Urinary bladder (tissue), 4 donors: ENCODE measurements at places on chromosomes 2 and 18. TPM values are rescaled to one million over a fixed set of nuclear protein-coding genes. Genes with fewer than 3 reads are reported as not detected.

The AMER3 gene
- 0.42 TPM for total RNA-seq

The CFAP53 gene
- 0.42 TPM for total RNA-seq

The MFSD6 gene
- total RNA-seq, result 16.3 TPM

The CHST9 gene
- total RNA-seq, result 7.0 TPM

The CDKL4 gene
- 7.5 TPM for total RNA-seq

The CCL20 gene
- total RNA-seq, result not detected

The PARD6G gene
- 14.0 TPM for total RNA-seq

The GATA6 gene
- 42.0 TPM for total RNA-seq

The KHK gene
- 1.7 TPM for total RNA-seq

The CYRIA gene
- total RNA-seq, result 10.5 TPM

The CNDP1 gene
- total RNA-seq, result 0.16 TPM

The DTNA gene
- total RNA-seq, result 31.7 TPM

The CD207 gene
- not detected for total RNA-seq

- no peak for DNase-seq
Measured at GRCh38 chr2:437180-437579, 149.3 kb upstream of the ALKAL2 start.

DNA sequence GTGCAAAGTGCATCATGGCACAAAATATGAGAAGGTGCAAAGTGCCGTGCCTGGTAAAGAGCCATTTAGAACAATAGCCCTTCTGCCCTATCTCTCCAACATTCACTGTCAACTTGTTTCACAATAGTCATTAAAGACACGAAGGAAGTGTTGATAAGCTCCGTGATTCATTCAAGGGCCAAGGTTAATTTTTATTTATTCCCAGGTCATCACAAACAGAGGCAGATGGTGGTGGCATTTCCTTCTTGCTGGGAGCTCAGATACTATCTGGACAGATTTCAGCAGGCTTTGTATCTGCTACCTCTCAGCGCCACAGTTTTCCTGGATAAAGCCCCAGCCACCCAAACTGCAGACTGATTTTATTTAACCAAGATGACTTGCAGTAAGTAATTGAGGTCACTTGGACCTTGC lies 309.3 kb downstream of the ZNF521 start:
- no peak for DNase-seq

DNA sequence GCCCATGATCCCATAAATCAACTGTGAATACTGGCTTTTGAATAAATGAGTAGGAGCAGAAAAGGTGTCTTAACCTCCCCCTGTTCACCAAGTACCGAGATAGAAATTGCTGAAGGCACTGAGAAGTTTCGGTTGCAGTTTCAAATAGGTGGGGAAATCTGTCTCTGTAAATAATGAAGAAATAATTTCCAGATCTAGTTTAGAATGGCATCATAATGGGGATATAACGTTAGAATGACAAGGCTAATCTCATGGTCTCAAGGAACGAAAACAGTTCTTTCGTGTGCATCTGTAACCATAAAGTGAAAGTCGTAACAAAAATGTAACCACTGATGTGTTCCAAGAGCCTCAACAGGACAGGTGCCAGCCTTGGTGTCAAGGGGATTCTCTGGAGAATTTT lies 49.9 kb upstream of the TMEM18 start:
- DNase-seq, result no peak

DNA sequence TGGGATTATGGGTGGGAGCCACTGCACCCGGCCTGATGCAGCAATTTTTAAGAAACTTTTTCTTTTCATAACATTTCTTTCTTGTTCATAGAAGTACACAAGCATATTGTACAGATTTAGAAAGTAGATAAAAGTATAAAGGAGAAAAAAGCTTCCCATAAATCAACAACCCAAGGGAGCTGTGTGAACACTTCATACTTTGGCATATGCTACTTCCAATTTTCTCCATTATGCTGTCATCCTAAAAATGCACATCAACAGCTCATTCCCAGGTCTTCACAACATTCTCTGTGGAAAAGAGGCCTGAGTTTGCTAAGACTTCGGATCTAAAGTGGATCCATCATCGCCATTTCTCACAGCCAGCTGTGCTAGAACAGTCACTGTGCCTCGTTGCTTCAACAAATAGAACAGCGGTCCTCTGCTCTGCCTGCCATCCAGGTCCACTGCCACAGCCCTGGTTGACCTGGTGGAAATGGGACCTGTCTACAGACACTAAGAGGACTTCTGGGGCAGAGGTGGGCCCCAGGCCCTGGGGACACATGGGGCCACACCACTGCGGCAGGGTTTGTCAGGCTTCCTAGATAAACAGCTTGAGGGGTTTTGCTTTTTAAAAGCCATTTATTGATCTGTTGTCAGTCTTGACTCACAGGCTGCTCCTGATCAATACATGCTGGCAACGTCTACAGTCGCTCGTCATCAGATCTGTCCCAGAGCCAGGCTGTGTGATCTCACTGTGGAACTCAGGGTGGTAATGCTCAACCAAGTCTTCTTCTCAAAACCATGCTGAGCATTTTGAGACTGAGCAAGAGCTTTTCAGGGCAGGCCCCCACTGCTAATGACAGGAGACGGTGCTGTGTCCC lies 72.7 kb upstream of the MGAT4A start:
- DNase-seq, result no peak

DNA sequence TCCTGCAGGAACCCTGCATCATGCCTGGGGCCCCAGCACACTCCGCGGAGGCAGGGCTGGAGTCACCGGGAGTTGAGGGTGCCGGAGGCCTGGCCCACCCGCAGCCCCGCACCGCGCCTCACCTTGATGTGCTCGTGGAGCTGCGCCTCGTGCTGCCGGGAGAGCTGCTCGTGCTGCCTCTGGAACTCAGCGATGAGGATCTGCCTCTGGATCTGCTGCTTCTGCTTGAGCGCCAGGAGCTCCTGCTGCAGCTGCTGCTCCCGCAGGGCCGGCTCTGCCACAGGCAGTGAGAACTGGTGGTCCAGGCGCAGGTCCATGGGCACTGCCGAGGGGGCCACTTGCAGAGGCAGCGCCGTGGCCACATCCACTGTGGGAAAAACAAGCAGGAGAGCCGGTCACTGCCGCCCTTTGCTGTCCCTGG lies 211.1 kb downstream of the HDAC4 start:
- no peak for DNase-seq

- no peak for DNase-seq
Measured at GRCh38 chr2:215971671-215972070, 41.7 kb downstream of the MREG start.

DNA sequence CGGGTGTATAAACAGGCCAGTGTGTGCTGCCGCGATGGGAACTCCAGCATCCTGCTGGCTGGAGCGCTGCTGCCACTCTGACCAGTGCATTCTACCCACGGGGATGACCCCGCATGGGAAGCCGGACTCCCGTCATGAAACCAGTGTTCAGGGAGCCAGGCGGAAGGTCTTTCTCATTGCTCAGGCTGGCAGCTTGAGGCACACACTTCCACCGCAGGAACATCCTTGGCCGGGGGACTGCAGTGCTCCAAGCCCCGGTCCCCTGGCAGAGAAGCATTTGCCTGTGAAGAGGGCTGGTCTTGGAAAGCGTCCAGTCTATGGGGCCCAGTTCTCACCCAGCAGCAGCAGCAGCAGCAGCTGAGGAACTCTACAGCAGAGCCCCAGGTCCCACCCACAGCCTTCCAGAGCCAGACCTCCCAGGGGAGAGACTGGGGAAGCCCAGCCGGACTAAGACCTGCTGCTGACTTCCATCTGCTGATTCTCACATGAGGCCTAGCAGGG lies 235.9 kb downstream of the KLHL29 start:
- no peak for DNase-seq

GRCh38 chr18:59360381-59360780 lies 1.3 kb upstream of the LMAN1 start:
- no peak for DNase-seq

DNA sequence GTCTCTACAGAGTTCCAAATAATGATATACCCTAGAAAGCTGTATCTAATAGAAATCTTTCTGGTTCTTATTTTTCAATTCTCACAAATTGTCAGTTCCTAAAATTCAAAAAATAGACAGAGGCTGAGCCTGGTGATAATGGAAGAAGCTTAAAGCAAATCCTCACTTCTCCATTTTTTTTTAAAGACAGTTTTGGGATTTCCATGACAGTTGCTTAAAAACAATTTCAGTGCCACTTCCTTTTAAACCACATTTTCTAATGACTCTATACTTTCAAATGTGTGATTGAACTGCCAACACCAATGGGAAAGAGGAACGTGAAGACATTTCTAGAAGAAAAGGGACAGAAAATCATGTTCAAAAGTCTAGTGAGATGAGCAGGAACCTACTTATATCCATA lies 4.0 kb downstream of the GKN2 start:
- no peak for DNase-seq

GRCh38 chr2:197269815-197270214 lies 40.8 kb downstream of the ANKRD44 start:
- DNase-seq, result no peak

GRCh38 chr2:206887745-206888144 lies 51.6 kb upstream of the CPO start:
- no peak for DNase-seq

DNA sequence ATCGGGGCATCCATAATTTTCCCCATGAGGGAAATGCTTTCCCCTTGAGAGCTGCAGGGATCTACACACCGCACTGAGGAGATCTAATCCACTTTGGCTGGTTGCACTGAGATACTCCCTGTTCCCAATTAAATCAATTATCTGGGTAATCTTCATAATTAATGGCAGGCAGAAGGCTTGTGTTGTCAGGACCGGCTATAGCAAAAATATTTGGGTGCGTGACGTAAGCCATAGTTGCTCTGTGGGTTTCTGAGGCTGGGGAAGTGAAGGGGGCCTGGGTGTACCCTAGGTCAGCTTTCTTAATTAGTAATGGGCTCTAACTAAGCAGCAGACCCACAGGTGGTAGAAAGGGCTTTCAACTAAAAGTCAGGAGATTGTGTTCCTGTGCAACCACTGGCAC lies 62.8 kb upstream of the UPP2 start:
- DNase-seq, result no peak

- no peak for DNase-seq
Measured at GRCh38 chr2:112798979-112799975, 15.0 kb upstream of the IL1A start.

GRCh38 chr2:12227941-12228608 lies 481.6 kb downstream of the LPIN1 start:
- no peak for DNase-seq

DNA sequence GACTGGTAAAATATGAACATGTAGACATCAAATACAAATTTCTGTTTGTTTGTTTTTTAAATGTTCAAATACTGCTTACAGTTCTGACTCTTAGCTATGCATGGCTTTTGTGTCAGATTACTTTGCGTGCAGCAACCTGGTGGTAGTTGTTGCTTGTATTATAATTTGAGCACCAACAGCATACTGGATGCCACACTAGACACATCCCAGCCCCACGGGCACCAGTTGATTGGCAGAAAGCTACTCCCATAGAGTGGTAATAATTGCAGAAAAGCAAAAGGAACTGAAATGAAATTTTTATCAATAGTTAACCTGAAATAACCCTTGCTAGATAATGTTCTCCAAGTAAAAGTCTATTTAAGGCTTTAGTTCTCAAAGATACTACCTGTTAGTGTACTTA lies 91.6 kb downstream of the EHBP1 start:
- DNase-seq, result no peak

GRCh38 chr2:27143285-27143684 lies 4.1 kb upstream of the PRR30 start:
- DNase-seq, result no peak

GRCh38 chr2:23065936-23066335 lies 319.0 kb upstream of the KLHL29 start:
- DNase-seq, result no peak

GRCh38 chr2:45311559-45311958 lies 299.5 kb downstream of the SRBD1 start:
- DNase-seq, result no peak

- DNase-seq, result no peak
Measured at GRCh38 chr2:64101141-64101591, 43.1 kb downstream of the PELI1 start.

- peak; percentile 31 for DNase-seq
Measured at GRCh38 chr2:69518841-69519240, 81.6 kb upstream of the NFU1 start.

DNA sequence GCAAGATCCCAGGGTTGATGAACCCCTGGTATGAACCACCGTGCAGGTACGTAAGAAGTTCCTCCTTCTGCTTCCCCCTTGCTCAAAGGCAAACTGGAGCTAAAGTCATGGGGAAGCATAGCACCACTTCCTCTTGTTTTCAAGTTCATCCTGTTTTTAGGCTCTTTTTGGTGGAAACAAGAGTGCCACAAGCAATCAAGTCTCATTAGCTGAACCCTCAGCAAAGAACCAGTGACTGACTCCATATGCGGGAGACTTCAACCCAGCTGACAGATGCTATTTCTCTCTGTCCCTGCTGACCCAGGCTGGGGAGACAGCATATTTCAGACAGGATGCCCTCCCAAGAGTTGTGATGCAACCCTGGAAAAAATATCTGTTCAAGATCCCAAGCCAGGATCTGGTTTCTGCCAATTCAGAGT lies 47.7 kb downstream of the BCL2 start:
- DNase-seq, result no peak

DNA sequence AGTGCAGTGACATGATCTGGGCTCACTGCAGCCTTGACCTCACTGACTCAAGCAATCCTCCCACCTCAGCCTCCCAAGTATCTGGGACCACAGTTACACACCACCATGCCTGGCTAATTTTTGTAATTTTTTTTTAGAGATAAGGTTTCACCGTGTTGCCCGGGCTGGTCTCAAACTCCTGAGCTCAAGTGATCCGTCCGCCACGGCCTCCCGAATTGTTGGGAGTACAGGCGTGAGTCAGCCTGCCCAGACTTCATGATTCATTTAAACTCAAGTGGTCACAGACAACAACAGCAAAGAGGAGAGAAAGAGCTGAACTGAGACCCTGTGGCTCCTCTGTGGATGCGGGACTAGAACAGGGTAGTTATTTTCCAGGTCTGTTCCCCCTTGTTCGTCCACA lies 83.0 kb downstream of the TSHZ1 start:
- no peak for DNase-seq

- DNase-seq, result no peak
Measured at GRCh38 chr2:149787206-149787605, 199.6 kb upstream of the MMADHC start.

- DNase-seq, result peak; percentile 64
Measured at GRCh38 chr2:160583146-160583535, 89.5 kb upstream of the RBMS1 start.
